Activated T-cell treated with anti-CD3 and anti-CD28 coated beads, Interleukin-2, amount 50 U/mL, for 4 hours (primary cell): ENCODE measurements at places on chromosomes 3 and 15.

DNA sequence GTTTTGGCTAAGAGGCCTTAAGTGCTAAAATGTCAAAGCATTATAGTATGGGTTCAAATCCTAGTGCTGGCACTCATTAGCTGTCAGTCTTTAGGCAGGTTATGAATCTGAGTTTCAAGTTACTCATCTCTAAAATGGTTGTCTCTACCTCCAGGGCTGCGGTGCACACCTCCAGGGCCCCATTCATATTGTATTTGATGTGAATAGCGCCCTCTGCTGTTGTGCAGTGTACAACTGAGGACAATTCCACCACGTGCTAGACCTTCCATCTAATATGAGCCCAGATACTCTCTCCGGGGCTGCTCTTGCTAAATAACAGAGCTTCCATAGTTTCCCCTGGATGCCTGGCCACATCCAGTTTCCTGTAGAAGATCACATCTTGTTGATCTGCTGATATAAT lies 54.3 kb downstream of the OXNAD1 start:
- peak; percentile 85 for DNase-seq

- DNase-seq = no peak
These were observed 4.8 kb upstream of the ARHGAP31 start for GRCh38 chr3:119289404-119289770.

DNA sequence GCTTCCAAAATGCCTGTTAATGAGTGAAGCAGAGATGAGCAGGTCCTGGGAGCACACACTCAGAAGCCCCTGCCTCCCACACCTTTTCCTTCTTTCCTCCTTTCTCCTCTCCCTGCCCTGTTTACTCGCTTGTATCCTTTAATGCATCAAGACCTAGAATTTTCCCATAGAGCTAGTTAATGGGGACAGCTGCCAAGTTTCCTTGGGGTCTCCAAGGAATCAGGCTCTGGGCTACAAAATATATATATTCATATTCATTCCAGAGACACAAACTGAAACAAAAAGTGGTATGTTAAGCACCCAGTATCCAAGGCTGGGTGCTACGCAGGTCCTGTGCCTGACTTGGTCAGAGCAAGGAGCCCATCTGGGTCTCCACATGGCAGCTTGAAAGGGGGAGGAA lies 235.6 kb downstream of the MYRIP start:
- no peak for DNase-seq

GRCh38 chr15:101568821-101569555 lies 79.5 kb upstream of the PCSK6 start:
- no peak for DNase-seq

DNA sequence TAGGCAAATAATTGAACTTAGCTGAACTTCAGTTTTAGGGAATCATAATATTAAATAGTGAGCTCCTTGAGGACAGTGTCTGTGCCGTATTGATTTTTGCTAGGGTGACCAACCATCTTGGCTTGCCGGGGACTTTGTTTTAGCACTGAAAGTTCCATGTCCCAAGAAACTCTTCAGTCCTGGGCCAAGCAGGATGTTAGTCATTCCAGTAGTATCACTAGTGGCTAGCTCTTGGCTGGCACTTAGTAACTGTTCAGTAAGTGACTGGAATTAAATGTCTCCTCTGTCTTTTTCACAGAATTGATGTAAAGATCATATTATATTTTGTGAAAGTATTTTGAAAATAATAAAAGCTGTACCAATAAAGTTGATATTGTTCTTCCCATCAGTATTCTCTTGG lies 42.3 kb downstream of the RSRC1 start:
- DNase-seq = no peak

DNA sequence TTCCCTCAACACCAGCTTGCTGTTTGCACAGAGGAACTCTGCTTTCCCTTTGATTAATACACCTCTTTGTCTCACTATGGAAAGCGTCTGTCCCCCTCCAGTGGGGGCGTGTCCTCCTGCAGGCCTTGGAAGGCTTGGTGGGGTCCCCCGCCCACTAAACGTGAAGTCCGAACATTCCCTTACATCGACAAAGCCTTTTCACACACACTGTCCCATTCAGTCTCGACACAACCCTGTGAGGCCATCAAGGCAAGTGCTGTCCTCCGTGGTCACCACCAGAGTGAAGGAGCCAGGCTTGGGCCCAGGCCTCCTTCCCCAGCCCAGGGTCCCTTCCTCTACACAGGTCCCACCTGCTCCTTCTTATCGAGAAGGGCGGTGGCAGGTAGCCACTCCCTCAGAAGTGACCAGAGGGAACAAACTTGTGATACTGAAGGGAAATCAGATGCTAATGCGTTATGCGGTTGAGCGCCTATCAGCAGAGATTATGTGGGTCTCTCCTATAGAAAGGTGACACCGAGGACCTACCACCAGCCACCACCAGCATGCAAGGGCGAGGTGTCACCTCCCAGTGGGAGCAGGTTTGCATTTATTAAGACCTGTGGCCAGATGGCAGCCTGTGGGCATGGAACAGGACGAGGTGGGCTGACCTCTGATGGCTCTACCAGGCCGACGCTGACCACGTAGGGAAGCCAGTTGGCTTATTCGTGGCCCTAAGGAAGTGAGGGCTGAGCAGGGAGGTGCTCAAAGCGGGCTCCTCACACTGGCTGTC lies 6.6 kb downstream of the NRROS start:
- no peak for DNase-seq
